ENCODE measurements at places on chromosomes 3 and 15.

GRCh38 chr3:172647823-172648222 is 63.0 kb downstream of the NCEH1 start:
- DNase-seq: no peak
- no peak overlapping the region for H3K4me3 ChIP-seq
- H3K27ac ChIP-seq: no peak overlapping the region
- H3K27me3 ChIP-seq: no peaks in the 10 kb centered on the region
- H3K36me3 ChIP-seq: peaks cover 4% of the 10 kb centered on the region
- no peaks in the 10 kb centered on the region for H3K4me1 ChIP-seq

- peaks cover 6% of the 10 kb centered on the region for H3K4me1 ChIP-seq
- no peak overlapping the region for H3K4me3 ChIP-seq
- H3K27ac ChIP-seq: no peak overlapping the region
- no peaks in the 10 kb centered on the region for H3K27me3 ChIP-seq
Observed at GRCh38 chr15:99635794-99636193, 70.0 kb downstream of the MEF2A start.

GRCh38 chr3:100075851-100076730 is 38.2 kb downstream of the FILIP1L start:
- DNase-seq: no peak
- H3K27ac ChIP-seq: peak overlapping the region; percentile 47
- no peak overlapping the region for H3K4me3 ChIP-seq
- peaks cover 3% of the 10 kb centered on the region for H3K4me1 ChIP-seq
- H3K27me3 ChIP-seq: no peaks in the 10 kb centered on the region

- H3K4me1 ChIP-seq: no peaks in the 10 kb centered on the region
- H3K4me3 ChIP-seq: no peak overlapping the region
- H3K27me3 ChIP-seq: no peaks in the 10 kb centered on the region
- H3K27ac ChIP-seq: no peak overlapping the region
- peak; percentile 50 for DNase-seq
- H3K36me3 ChIP-seq: no peaks in the 10 kb centered on the region
Observed at GRCh38 chr3:85576091-85576690, 617.4 kb downstream of the CADM2 start.

DNA sequence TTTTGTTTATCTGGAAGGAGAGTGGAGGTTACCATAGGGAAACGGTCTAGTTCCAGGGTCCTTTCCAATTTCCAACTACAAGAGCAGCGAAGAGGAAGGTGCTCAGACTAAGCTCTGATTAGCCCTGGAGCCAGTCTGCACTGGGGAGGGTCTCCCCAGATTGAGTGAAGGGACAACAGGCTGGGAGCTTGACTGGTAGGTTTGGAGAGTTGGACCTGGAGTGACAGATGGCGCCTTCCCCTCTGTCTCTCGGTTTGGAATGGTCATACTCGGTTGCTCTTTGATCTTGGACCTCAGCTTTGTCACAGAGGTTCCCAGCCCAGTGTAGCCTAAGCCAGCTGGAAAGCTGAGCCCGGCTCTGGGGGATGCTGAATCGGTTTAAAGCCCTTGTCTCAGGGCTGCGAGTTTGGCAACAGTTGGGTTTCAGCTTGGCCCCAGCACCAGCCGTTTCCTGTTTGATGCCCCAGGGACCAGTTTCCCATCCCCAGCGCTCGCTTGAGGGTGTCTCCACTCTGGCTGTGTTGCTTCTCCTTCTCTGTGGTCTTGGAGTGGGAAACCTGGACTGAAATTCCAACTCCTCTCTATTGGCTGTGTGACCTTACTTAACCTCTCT is 53.1 kb upstream of the ULK4 start:
- H3K27me3 ChIP-seq: no peaks in the 10 kb centered on the region
- H3K27ac ChIP-seq: peak overlapping the region; percentile 82
- DNase-seq: peak; percentile 74
- H3K36me3 ChIP-seq: no peaks in the 10 kb centered on the region
